Activated T-helper 1 cell treated with anti-CD3 and anti-CD28 coated beads, Interleukin-12 subunit alpha, Interleukin-12 subunit beta, Interleukin-2, Interleukin-4 antibody, amounts not matched to agents 30 ng/mL and 10 ng/mL and 1 ng/mL, durations not matched to agents 14 hours and 24 hours and 36 hours (primary cell): ENCODE measurements at places on chromosomes 7 and 10.

- no peak for DNase-seq
Observed at GRCh38 chr7:158054081-158054480, 533.5 kb downstream of the PTPRN2 start.

- DNase-seq: no peak
Observed at GRCh38 chr10:48343106-48343505, 36.6 kb downstream of the MAPK8 start.

GRCh38 chr7:76267107-76267893 is 35.2 kb upstream of the HSPB1 start:
- DNase-seq: no peak

DNA sequence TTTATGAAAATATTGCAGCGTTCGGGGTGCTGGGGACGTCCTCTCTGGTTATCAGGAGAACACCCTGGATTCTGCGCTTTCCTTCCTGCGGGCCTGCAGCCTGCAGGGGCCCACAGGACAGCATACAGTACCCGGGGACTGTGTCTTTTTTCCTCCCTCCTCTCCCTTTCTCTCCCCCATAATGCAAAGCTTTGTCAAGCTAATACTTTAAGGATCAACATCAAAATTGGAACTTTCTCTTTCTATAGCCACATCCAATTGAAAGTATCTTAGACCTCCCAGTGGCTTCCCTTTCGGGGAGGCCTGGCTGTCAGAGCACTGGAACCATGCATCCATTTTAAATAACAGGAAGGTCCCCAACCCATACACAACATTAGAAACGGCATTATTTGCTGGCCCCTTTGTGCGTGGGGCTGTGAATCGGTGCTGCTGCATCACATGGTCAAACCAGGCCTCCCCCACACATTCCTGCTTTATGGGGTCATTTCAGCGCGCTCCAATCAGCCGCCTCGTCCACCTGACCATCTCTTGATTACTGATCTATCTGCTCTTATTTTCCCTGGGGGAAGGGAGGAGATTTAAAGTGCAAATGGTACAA is 505.1 kb downstream of the DNAJB6 start:
- no peak for DNase-seq

GRCh38 chr7:30617359-30617758 is 22.7 kb downstream of the GARS1 start:
- no peak for DNase-seq

- no peak for DNase-seq
Observed at GRCh38 chr7:37656913-37657530, 26.5 kb upstream of the GPR141 start.

DNA sequence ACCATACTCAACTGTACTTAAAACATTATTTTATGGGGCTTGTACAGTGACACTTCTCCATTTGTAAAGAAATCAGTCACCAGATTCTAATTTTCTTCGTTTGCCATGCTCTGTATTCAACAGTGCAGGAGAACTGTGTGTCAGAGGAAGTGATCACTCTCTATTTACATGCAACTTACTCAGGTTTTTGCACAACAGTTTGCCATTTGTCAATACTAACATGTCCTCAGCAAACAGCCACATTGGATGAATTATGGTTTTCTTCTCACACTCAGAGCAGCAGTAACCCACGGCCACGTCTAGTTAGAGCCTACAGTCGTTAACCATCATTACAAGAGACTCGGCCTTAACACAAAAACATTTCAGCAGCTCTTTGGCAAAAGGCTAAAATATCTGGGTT is 69.2 kb upstream of the SP4 start:
- DNase-seq: no peak
